ENCODE measurements at places on chromosomes 12 and 14. TPM values are rescaled to one million over a fixed set of nuclear protein-coding genes. Genes with fewer than 3 reads are reported as not detected.

The RNASE7 gene
- not detected for total RNA-seq

DNA sequence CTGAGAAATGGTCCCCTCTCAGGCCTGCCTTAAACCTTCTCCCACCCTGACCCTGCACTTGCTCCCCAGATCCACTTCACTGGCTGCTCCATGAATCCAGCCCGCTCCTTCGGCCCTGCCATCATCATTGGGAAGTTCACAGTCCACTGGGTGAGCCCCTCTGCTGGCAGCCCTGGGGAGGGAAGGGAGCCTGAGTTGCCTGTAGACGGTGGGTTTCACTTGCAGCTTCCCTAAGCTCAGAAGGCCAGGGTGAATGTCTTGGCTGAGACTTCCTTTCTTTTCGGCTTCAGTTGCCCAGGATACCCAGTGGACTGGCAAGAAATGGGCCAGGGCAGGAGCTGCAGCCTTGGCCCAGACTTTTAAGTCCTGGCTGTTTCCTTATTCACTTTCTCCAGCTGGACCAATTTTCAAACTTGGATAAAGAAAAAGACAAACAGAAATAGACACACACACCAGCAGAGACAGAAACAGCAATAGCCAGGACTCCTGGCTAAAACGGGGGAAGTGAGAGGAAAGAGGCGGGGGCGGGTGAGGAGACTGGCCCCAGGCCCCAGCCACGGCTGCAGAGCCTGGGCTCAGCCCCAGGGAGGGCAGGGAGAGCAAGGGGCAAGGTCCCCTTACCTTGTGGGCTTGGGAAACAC lies 2.0 kb downstream of the AQP6 start:
- DNase-seq: no peak

DNA sequence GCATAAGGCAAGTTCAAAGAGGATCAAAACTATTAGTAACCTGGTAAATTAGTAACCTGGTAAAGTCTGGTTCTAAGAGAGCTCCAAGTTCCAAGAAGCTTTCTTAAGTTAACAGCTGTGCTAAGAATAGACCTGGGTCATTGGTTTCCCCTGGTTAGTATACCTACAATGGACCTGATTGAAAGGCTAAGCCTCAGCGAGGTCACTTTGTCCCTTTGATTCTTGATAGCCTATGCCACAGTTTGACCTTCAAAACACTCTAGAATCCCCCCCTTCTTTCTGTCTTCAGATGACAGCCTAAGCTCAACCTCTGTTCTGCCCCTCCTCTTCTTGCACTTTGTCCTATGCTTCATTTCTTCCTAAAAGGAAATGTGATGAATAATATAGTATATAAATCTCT lies 53.0 kb downstream of the LLPH start:
- no peak for DNase-seq

GRCh38 chr12:127819056-127819455 lies 447.9 kb upstream of the TMEM132C start:
- no peak for DNase-seq

- no peak for DNase-seq
Observed at GRCh38 chr12:5794156-5794555, 150.9 kb downstream of the ANO2 start.

The TEX52 gene
- total RNA-seq: not detected

DNA sequence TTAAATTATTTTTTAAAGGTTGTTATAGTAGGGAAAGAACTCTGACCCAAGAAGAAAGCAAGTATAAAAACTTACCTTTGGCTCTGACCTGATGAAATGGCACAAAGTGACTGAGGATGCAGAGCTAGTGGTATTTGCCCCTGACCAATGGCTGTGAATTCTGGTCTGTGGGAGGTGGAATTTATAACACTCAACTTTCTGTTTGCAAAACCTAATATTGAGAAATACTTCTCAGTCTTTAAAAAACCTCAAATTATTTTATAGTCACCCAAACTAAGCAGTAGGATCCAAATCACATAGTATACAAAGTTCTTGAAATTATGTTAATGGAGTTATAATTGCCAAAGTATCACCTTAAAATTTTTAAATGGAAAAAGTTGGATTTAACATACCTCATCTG lies at the start of gene EPYC:
Gene EPYC, minus strand, starts transcription at position 101 of the 400 bp plus-strand sequence. CDS start 2,407 bp downstream, outside the sequence.
- DNase-seq: no peak

GRCh38 chr14:50191499-50191898 lies 39.9 kb downstream of the SOS2 start:
- DNase-seq: no peak

GRCh38 chr12:38956337-38956736 lies 50.9 kb upstream of the CPNE8 start:
- DNase-seq: no peak

DNA sequence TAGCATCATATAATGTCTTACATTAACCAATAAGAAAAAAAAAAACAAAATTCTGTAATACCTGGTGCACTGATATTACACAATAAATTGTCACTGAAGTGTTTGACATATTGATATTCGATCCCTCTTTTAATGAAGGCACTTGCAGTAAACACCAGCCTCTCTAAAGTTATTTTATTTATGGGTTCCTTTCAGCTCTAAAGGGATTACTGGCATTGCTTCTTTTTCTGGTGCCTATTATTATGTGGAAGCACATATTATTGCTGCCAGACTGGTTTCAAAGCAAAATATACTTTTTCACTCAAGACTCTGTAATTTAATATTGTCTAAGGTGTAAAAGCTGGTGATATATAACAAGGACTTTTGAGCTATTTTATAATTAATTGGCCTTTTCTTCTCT lies 1090.5 kb downstream of the TRHDE start:
- no peak for DNase-seq

- no peak for DNase-seq
Observed at GRCh38 chr14:98138666-98139065, 1133.3 kb downstream of the BCL11B start.

The B3GNT4 gene
- not detected for total RNA-seq

DNA sequence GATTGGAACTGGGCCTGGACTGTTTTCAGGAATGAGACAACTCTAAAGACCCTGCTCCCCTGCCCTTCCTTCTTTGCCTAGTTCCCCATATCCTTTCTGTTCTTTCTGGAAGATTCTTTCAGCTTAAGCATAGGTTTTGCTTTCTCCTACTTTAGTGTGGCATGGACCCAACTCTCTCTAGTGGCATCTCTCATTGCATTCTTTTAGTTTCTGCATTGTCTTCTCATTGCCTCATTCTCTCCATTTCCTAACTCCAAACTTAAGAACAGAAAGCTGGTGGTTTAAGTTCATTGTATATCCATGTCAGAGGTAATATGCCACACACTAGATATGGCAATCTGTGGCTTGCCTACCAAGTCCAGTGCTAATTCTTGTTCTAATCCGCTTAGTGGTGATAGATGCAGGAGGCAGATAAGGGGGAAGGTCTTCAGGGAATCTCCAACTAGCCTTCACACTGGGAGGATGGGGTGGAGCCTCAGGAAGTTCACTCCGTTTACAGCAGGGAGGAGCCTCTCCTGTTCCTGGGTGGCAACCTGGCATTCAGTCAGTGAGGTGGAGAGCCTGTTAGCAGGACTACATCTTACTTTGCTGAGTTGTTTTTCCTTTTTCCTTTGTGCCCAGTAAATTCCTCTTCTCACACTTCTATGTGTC lies 165.1 kb upstream of the LMNTD1 start:
- no peak for DNase-seq

GRCh38 chr14:69695322-69696203 lies 71.4 kb upstream of the SRSF5 start:
- DNase-seq: no peak

DNA sequence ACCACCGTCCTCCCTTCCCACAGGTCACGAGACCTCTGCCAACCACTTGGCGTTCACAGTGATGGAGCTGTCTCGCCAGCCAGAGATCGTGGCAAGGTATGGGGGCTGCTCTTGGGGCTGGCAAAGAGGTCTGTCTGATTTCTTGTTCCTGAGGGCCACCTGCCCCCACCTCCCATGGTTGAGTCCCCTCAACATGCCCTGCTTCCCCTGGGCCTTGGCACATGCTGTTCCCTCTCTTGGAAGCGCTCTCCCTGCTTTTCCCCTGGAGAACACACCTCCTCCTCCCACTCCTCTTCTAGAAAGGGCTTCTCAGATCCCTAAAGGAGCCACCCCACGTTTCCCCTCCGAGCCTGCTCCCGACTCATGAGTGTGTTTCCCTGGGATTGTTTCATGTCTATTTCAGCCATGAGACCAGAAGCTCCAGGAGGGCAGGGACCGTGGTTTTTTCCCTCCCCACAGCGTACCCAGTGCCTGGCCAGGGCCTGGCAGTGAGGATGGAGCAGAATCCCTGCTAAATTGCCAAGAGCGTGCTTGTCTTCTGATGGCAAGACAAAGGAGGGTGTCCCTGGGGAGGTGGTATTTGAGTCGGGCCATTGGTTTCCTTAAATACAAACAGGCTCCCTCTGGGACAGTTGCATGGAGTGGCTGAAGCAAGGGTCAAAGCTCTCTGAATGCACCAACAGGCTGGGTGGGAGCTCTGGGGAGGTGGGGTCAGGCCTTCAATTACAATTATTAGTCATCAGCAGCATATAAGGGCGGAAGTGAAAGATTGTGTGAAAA lies 34.1 kb downstream of the CYP46A1 start:
- no peak for DNase-seq

- DNase-seq: no peak
Observed at GRCh38 chr12:105229371-105229770, 6.6 kb downstream of the APPL2 start.

GRCh38 chr14:67477926-67478799 lies 10.4 kb downstream of the TMEM229B start:
- no peak for DNase-seq

DNA sequence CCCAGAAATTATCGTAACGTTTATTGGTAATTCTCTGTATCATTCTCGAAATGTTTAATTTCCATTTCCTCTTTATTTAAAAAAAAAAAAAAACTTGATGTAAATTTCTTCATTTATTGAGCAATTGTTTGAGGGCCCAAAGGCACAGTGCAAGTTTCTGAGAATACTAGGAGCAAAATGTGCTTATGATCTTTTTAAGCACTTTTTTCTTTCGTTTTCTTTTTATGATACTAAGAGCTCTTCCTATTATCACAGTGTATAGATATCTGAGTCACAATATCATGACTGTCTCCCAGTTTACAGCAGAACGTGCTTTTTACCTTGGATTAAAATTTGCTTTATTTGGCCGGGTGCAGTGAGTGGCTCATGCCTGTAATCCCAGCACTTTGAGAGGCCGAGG lies 5.6 kb downstream of the ATP2A2 start:
- DNase-seq: no peak

The KLHDC1 gene
- 7.1 TPM for total RNA-seq

- DNase-seq: no peak
Observed at GRCh38 chr14:103558071-103558882, 4.2 kb downstream of the BAG5 start.

GRCh38 chr12:123868791-123869190 lies 103.8 kb downstream of the CCDC92 start:
- no peak for DNase-seq
